ENCODE measurements at places on chromosomes 13 and 19.

DNA sequence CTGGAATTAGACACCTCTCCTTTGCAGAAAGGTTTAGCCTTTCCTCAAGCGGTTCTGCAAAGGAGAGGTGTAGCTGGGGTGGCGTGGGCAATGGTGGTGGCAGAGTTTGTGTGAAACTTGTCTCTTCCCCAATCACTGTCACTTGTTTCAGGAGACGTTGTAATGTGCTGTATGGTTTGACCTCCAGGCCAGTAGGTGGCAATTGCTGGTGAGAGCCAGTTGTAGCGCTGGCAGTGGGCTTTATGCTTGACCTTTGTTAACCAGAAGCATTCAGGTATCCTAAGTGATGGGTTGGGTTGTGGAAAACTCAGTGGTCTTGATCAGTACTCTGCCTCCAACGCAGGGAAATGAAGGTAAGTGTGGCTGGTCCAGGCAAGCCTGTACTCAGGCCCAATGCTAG, 12.7 kb upstream of the LILRA5 start:
- no peak for DNase-seq

- DNase-seq: no peak
These were observed 536 bp downstream of the FAM32A start for GRCh38 chr19:16185768-16186123.

- DNase-seq: no peak
These were observed 573.8 kb upstream of the ARGLU1 start for GRCh38 chr13:107141767-107142166.

DNA sequence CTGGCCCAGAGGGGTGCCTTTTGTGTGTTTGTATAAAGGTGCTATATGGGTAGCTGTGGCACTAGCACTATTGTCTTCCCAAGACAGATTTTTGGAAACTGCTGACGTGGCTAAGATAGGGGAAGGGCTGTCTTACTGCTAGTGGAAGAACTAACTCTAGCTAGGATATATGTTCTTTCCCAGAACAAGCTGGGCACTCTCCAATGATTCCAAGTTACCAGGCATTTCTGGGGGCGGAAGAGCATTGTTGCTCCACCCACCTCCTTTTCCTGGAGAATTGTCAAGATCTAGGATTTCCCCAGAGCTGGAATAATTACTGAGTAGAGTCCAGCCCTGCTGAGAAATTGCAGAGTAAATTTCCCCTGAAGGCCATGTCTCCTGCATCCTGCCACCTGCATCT, 408.3 kb downstream of the KLF5 start:
- no peak for DNase-seq
